ENCODE measurements at places on chromosomes 16 and 17.
A peak's percentile ranks its signal among the peaks of the same experiment; 100 is the strongest.

DNA sequence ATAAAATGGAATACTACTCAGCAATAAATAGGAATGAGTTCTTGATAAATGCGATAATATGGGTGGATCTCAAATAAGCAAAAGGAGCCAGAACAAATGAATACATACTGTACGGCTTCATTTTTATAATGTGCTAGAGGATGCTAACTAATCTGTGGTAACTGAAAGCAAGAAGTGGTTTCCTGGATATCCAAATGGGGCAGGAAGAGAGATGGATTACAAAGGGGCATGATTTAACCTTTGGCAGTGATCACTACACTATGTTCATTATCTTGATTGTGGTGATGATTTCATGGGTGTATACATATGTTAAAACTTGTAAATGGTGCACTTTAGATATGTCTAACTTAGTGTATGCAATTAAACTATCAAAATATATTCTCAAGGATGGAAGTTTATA lies 222.3 kb upstream of the TBX2 start:
- no peak for DNase-seq

- DNase-seq, result peak; percentile 5
These were observed 459.3 kb downstream of the HS3ST3B1 start for GRCh38 chr17:14760212-14760611.

DNA sequence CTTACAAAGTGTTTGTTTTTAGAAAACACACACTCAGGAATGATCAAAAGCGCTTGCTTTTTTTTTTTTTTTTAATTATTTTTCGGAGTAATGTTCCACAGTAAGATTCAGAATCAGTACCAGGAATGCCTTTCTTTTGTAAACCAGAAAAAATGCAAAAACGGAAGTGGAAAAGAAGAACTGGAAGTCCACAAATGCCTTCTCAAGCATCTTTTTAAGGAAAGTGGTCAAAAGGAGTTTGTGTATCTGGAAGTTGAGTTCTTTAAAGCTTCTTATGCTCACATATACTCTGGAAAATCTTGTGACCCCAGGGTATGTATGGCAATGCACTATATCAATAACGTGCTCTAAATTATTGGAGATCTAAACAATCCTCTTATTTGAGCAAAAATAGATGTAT lies 126.0 kb downstream of the ABCA8 start:
- no peak for DNase-seq

GRCh38 chr17:13114601-13115031 lies 96.8 kb upstream of the ELAC2 start:
- DNase-seq, result peak; percentile 89

DNA sequence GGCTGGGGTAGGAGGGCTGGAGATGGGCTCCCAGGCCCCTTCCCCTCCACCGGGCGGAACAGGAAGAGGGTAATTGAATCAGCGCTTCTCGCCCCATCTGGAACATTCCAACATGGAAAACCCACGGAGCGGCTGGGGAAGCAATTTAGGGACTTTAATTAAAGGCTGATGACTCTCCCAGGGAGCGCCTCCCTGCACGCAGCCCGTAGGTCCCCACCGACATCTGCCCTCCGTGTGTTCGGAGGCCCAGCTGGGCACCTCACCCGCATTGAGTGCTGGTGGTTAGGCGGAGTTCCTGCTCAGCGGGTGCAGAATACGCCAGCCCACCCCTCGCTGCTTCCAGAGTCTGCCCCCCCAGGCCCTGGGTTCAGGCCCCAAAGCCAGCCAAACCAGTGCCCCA lies 10.0 kb downstream of the HS3ST6 start:
- DNase-seq, result no peak

- peak; percentile 85 for DNase-seq
These were observed 3.0 kb upstream of the PIPOX start for GRCh38 chr17:29039764-29040598.

GRCh38 chr17:73465953-73466230 lies 154.1 kb upstream of the CDC42EP4 start:
- no peak for DNase-seq

GRCh38 chr16:31134091-31134571 lies 1.4 kb downstream of the PRSS8 start:
- no peak for DNase-seq

DNA sequence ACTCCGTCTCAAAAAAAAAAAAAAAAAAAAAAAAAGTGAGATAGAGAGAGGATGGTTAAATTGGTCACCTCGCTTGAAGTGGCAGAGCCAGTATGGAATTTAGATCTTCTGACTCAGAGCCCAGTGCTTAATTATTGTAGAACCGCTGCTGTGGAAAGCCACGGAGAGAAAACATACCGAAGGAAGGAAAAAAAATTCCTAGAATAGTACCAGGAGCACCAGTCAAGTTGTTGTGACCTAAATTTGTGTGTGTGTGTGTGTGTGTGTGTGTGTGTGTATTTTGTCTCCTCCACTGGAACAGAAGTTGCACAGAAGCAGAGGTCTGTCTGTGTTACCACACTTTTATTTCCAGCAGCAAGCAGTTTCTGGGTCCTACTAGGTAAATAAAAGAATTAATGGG lies 10.6 kb upstream of the NUP85 start:
- no peak for DNase-seq

DNA sequence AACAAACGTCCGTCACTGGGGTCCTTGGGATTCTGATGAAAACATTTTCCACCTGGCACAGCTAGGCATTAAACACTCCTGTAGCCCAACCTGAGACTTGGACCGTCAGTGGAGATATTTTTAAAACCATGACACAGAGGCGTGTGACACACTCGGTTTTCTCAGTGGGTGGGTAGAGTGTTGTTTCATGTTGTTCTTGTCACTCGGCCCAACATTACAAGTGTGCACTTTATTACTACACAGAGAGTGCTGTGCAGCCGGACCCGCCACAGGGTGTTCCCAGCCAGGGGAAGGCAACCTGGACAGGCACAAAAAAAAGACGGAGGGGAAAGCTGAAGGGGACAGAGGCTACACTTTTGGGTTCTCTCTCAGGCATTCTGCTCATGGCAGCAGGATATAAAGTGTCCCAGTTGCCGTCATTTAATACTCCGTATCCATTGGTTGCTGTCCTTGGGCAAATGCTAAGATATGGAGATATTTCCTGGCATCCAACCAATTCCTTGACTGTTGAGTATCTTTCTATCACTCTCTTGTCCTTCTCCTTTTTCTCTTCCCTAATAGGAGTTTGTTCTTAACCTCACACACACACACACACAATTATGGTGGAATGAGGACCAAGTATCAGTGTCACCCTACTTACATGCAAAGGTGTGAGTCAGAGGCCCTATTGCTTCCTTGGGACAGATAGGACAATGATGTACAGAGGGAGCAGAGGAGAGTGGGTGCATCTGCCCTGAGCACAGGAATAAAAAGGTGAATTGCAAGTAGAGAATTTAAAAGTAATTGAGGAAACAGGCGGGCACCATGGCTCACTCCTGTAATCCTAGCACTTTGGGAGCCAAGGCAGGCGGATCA lies 154.1 kb upstream of the SOX9 start:
- DNase-seq, result no peak

DNA sequence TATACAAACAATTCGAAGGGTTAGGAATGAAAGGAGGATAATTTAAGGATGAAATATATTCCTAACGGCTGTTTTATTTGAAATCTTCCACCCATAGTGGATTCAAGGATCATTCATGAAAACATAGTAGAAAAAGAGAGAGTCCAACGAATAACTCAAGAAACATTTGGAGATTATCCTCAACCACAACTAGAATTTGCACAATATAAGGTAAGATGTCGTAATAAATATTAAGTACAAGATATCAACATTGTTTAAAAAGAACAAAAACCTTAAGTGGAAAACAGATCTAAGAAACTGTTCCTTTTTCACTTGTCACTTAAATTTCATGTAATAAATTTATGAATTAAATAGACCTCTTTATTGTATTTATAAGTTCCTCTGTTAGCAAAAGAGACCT lies 9.2 kb upstream of the ATMIN start:
- no peak for DNase-seq

DNA sequence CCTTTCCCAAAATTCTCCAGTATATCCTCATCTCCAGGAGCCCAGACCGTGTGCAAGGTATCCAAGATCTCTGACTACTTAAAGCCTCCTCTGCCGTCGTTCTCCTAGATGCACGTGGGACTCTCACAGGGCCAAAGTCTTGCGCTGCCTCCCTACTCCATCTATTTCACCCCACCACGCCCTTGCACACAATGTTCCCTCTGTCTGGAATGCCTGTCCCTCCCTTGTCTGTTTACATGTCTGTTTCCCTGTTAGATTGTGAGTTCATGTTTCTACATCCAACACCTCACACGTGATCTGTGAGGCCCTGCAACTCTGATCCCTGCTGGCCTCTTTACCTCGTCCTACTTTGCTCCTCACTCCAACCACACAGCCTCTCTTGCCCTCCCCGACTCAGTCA lies 4.9 kb upstream of the FZD2 start:
- DNase-seq, result no peak

GRCh38 chr16:46583036-46583435 lies 38.1 kb downstream of the SHCBP1 start:
- DNase-seq, result no peak

DNA sequence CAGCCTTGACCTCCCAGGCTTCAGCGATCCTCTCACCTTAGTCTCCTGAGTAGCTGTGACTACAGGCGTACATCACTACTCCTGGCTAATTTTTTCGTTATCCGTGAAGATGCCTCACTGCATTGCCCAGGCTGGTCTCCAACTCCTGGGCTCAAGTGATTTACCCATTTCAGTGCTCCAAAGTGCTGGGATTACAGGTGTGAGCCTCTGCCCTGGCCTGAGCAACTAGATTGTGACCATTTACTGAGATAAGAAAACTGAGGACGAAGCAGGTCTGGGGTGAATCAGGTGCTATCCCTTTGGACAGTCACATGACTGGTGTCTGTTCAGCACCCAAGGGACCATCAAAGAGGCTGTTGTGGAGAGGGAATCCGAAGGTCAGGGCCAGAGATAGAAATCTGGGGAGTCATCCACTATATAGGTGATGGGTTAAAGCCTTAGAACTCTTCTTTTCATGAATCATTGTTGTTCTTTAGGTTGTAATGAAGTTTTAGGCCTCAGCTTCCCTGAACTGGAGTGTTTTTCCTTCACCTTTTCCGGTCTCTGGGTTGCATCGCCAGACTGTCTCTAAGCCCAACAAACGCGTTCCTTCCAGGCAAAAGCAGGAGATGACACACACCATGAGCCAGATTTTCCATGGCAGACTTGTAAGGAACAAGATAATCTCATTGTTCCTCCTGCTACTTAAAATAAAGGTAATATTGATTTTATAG lies 62.5 kb downstream of the FTO start:
- DNase-seq, result no peak

- peak; percentile 81 for DNase-seq
These were observed 6.2 kb downstream of the ZNF276 start for GRCh38 chr16:89727406-89728120.

DNA sequence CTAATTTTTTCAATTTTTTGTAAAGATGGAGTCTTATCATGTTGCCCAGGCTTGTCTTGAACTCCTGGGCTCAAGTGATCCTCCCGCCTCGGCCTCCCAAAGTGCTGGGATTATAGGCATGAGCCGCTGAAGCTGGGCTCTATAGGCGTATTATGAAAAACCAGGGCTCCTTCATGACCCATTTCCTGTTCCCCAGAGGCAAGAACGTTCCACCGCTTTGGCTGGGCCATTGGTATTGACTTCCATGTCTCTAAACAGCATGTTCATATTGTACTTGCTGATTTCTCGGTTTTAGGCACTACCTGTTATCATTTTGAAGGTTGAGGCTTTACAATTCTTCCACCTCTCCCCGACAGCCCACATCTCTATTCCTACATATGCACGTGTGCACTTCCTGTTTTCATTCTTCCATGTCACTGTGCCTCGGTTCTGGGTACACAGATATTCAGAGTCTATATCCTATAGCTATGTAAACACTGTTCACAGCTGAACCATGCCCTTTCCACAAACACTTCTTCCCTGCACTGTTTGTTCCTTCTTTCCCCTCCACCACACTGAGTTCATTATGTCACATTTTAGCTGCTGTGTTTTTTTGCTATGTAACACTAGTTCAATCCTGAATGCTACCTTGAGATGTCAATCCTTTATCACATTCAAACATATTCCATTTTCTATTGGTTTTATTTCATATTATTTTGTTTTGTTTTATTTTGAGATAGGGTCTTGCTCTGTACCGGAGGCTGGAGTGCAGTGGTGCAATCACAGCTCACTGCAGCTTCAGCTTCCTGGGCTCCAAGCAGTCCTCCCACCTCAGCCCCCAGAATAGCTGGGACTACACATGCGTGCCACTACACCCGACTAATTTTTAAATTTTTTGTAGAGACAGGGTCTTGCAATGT lies 16.8 kb upstream of the MAPK3 start:
- DNase-seq, result no peak

DNA sequence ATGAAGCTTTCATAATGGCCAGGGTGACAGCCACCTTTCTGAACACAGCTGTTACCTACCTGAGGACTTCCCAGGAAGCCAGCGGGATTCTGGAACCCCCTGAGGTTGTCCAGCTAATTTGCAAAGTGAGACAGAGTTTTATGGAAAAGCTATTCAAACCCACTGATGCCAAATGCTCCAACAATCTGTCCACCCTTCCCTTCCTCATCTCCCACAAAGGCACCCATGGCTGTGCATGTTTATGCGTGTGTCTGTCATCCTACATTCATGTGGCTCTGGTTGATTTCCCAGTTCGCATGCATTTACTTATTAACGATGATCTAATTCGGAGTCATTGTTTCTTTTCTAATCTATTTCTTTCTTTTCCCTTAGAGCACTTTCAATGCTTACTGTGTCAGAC lies 217.1 kb downstream of the SLC39A11 start:
- DNase-seq, result peak; percentile 20

DNA sequence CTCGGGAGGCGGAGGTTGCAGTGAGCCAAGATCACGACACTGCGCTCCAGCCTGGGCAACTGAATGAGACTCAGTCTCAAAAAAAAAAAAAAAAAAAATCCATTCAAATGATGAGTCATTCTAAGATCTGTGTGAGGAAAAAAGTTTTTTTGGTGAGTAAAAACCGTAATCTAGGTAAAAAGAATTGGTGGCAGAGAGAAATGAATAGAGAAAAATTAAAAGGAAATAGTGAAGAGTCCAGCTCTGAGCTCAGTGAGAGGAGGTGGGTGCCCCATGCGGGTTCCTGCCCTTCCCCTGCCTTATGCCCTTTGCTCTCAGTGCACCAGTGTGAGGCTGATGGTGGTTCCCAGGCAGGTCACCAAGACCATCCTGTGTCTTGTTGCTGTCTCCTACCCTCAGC lies 20.9 kb downstream of the GAN start:
- DNase-seq, result no peak

GRCh38 chr17:41678907-41679739 lies 9.6 kb upstream of the EIF1 start:
- DNase-seq, result peak; percentile 74

DNA sequence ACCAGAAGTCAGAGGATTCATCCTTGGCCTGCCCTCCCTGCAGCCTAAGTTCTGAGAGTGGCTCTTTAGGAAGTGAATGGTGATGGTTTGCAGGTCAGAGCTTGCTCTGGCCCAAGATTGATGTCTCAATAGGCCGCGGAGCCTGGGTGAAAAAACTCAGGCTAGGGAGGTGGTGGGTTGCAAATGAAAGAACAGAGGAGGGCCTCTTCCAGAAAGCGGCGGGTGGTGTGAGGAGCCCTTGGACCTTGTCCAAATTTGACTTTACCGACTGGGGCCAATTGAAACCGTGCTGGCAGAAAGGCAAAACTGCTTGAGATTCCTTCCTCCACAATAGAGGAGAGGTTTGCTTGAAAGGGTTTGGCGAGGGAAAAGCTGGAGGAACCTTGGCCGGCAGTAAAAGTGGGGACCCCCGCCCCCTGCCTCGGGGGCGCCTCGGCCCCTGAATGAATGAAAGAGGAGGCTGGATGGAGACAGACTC lies 331.3 kb downstream of the SEC14L1 start:
- peak; percentile 67 for DNase-seq
